ENCODE measurements at places on chromosomes 16 and 17.

GRCh38 chr17:39742856-39743436 is 5.2 kb downstream of the GRB7 start:
- no peak for DNase-seq

- no peak for DNase-seq
Observed at GRCh38 chr17:64423881-64424280, 25.0 kb upstream of the MILR1 start.

DNA sequence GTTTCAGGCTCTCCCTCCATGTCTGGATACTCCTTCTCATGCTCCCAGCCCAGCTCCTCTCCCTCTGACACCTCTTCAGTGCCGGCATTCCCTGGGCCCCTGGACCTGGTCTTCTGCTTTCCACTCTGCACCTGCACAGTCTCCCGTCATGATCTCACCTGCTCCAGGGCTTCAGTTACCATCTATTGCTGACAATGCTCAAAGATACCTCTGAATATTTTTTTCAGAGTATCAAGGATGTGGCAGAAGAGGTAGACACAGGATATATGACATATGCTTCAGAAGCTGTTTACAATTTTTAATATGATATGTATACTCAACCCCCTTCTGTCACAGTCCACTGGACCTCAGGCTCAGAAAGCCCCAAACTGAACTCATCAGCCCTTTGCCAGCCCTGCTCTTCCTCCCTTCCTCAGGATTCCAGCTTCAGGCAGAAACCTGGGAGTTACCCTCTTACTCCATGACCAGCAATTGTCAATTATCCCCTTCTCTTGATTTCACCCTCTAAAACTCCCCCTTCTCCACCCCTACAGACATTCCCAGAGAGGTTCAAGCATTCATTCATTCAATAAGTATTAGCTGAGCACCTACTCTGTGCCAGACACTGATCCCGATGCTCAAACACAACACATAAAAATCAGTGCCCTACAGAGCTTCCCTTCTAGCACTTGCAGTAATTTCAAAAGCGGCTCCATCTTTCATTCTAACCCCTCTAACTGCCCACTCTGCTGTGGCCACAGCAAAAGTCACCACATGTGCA is 7.8 kb upstream of the MLLT6 start:
- DNase-seq: no peak

DNA sequence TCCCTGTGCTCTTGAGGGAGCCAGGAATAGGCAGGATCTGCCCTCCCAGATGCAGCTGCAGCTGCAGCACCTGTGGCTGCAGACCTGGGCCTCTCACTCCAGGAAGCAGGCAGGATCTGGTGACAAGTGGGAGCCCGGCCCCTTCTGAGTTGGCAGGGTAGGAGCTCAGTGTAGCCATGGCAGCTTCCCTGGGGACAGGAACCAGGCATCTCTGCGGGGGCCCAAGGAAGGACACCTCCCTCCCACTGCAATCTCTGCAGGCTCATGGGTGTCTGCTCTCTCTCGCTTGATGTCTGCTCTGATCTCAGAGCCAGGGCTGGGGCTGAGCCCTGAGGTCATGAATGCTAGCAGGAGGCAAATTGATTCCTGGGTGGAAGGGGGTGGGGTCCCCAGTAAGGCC is 592.5 kb upstream of the CA10 start:
- DNase-seq: no peak

- no peak for DNase-seq
Observed at GRCh38 chr17:66451188-66452149, 149.1 kb downstream of the PRKCA start.

DNA sequence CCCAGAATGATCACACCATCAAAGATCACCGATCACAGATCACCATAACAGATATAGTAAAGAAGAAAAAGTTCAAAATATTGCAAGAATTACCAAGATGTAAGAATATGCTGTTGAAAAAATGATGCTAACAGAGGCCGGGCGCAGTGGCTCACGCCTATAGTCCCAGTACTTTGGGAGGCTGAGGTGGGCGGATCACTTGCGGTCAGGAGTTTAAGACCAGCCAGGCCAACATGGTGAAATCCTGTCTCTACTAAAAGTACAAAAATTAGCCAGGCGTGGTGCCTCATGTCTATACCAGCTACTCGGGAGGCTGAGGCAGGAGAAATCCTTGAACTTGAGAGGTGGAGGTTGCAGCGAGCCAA is 53.2 kb downstream of the CPPED1 start:
- DNase-seq: no peak

DNA sequence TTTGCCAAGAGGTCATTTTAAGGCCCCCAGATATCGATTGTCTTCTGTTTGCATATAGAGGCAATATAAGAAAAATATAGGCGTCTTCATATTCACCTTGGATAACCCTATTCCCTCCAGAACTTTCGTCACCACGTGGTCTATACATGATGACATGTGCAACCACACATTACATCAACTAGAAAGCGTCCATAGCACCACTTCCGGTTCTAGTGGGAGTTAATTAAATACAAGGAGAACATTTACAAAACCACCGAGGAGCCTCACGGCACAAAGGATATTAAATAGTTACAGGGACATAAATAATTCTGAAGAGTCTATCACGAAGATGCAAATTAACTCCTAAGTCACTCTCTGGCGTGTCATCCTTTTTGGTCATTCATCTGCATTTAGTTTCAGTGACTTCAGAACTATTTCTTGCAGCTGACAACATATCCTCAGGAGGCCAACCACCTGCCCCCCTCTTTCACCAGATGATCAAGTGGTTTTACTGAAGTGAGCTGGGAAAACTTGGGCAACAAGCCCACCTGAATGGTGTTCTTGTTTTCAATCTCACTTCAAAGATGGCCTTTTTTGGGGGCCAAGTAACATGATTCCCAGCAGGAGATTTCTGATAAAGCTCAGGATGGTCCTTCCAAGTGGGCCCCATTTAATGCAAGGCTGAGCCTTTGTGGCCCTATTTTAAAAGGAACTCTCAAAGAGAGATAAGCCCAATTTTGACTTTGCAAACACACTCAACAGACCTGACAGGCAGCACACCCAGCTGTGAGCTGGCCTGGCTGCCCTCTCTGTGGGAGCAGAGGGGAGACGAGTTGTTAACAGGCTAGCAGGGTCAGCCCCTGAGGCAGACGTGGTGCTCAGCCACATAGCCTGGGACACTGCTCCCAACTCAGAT is 15.3 kb downstream of the CMTM3 start:
- DNase-seq: no peak

DNA sequence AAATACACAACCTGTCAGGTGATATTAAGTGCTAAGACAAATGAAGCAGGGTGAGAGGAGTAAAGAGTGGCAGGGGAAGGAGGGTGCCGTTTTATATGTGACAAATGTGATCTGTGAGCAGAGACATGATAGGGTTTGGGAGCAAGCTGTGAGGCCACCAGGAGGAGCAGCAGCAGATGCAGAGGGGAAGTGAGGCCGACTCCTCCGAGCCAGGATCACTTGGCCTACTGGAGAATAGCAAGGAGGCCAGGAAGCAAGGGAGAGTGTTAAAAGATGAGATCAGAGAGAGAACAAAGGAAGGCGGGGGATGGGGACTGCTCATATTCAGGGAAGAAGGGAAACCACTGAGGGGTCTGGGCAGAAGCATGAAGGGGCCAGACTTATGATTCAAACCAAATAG is 129.4 kb downstream of the TANGO6 start:
- no peak for DNase-seq

DNA sequence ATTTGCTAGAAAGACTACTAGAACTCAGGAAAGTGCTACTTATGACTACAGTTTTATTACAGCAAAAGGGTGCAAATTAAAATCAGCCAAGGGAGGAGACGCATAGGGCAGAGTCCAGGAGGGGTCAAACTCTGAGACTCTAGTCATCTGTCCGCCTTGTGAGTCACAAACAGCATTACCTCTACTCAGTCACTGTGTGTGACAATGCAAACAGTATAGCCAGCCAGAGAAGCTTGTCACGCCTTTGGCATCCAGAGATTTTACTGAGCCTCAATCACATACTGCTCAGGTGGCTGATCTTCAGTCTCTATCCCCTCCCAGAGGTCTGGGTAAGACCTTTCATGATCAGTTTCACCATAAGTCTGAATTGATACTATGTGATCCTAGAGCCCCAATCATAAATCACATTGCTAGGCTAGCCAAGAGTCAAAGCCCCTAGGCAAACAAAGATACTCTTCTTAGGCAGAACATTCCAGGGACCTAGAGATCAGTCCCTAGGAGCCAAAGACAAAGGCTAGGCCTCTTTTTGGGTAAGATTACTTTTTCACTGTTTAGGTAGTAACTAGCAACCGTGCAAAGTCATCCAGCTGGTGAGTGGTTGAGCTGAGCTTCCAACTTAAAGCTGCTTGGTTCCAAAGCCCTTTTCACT is 48.8 kb upstream of the CLEC19A start:
- DNase-seq: no peak

All from vagina (tissue), 2 donors.